Stimulated activated CD4-positive, alpha-beta T cell treated with anti-CD3 and anti-CD28 coated beads, TNF-alpha, amount 100 ng/mL, for 1 hour (primary cell): ENCODE measurements at places on chromosomes 5 and 9.

GRCh38 chr5:68336200-68336599 is 120.6 kb downstream of the PIK3R1 start:
- no peak for DNase-seq

DNA sequence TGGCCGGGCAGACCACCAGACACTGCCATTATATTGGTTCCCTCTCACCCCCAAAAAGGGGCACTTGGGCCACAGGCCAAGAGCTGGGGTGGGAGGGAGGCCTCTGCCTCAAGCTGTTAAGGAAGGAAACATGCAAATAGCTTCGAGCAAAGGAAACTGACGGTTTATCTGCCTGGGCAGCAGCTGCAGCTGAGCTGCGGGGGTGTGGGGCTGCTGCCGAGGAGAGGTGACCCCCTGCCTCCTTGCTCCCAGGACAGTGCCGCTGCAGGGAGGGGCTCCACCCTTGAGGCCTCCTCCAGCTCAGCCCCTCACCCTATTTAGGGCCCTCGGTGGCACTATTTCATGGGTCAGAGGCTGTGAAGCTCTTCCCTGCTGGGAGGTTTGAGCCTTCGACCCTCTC is 789 bp downstream of the DOK3 start:
- DNase-seq: no peak

DNA sequence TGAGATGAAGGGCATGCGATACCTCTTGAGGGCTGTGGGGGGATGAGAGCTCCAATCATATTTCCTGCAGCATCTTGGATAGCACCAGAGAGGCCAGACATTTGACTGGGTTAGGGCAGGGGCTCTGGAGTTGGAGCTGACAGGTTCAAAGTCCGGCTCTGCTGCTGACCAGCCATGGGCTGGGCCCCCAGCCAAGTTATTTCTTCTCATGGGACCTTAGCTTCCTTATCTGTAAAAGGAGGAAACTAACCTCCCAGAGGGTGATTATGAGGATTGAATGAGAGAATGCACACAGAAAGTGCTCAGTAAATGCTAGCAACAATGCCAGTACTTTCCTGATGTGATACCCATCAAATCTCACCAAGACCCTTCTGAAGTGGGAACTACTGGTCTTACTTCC is 65.2 kb upstream of the SLC25A51 start:
- no peak for DNase-seq

DNA sequence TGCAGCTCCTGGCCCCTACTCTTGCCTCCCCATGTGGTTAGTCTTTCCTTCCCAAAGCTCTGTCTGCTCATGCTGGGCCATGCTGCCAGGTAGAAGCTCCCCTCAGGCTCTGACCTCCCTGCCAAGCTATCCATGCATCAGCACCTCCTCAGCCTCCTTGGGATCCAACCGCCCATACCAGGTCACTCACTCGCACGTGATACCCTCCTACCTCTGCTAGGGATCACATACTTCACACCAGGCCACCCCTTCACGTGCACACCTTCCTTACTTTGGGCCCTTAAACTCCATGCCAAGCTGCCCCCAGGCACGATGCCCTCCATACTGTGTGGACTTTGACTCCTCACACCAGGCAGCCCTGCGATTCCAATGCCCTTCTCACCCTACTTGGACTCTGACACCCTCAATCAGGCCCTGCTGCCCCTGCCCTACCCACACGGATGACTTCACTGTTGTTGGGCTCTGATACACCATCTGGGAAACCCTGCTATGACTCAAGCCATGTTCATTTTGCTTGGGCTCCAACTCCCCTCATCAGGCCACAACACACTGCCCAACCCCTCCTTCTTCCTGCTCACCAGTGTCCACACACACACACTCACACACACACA is 34.1 kb downstream of the ZNF483 start:
- DNase-seq: no peak

DNA sequence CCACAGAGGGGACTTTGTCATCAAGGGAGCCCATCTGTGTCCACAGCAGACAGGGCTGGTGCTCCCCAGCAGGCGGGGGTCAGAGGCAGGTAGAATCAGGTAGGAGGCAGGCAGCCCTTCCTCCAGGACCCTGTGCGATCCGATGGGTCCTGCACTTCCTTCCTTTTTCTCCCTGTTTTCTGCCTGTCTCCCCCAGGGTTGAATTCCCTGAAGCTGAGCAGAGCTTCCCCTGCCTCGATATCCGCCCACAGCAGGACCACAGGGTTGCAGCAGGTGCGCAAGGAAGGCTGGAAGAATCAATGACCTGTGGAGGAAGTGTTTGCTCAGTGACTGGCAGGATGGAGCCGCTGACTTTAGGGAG is 69.2 kb downstream of the MRPL36 start:
- no peak for DNase-seq

GRCh38 chr9:6816581-6816980 is 58.8 kb downstream of the KDM4C start:
- DNase-seq: no peak

DNA sequence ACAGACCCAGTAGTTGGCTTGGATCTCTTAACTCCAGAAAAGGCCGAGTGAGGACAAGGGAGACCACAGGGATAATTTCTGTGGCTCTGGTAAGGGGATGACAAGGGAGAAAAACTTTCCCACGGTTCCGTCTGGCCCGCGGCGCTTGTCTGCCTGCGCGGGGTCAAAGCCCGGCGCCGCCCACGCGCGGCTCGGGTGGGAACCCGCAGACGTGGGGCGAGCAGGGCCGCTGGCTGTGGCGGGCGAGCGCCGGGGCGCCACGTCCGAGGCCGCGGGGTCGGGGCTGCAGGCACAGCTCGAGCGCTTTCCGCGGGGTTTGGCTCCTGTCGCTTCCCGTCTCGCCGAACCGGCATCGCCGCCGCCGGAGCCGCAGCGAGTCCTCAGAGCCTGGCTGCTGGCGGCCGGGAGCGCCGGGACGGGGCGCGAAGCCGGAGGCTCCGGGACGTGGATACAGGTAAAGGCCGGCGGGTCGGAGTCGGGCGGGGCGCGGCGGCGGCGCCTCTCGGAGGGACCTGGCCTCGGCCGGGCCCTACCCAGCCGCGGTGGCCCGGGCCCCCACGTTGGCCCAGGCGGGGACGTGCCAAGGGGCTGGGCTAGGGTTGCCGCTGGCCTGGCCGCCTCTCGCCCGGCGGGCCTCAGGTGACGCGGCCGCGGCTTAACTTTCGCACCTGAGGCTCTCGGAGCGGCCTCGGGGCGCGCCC is at the start of gene RNF180:
TSS of gene RNF180 (plus strand) at position 344 of the 701 bp plus-strand sequence. CDS start 34,965 bp downstream, outside the sequence.
- DNase-seq: no peak
